GM04503 (cell line): ENCODE measurements at places on chromosomes 11 and 22.

DNA sequence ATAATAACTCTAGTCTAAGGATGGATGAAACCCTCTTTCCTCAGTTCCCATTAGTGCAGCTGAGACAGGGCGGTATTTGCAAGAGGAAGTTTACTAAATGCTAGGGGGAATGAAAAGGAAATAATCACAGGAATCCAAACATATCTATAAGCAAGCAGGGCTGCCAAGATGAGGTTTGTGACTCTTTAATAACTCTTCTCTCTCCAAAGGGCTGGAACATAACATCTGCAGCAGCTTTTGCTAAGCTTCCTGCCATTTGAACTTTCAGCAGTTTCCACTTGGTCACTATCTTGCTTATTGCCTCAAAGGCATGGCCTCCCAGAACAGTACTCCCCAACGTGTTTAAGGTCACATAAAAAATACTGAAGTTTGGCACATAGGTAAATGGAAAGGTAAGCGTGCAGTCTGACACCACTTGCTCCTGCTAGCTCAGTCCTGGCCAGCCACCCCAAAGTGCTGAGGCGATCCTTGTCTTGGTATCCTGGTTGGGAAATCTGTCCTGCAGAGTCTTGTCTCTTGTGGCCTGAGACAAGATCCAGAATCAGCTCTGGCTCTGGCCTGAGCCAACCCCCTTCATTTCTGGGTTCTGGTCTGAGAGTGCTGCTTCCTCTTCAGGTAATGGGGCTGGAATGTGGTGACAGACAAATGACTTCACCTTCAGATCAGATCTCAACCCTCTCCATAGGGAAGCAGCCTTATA is 81.8 kb downstream of the KCNC1 start:
- DNase-seq = no peak

DNA sequence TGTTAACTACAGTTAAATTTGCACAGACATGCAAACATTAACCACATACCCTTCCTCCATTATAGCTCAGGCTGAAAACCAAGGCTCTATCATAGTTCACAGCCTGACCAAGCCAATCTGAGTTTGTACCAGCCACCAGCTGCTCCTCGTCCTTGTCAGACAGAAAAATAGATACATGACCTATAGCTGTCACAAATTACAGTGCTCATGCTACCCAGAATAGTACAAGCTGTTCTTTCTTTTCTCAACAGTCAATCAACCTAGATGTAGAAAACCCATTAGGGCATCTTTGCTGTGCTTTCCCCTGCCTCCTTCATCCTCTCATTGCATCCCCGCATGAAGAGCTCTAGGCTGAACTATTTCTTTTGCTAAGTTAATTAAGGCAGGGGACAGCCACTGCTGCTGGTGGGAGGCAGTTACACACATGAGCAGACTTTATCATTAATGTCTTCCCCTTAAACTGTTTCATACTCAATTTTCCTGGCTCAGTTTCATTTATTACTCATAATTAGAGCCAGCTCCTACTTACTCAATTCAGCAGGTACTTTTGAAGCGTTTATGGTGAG is 148.3 kb downstream of the TRPC6 start:
- no peak for DNase-seq

- DNase-seq = no peak
These were observed 46.7 kb upstream of the PARVA start for GRCh38 chr11:12330485-12331231.

DNA sequence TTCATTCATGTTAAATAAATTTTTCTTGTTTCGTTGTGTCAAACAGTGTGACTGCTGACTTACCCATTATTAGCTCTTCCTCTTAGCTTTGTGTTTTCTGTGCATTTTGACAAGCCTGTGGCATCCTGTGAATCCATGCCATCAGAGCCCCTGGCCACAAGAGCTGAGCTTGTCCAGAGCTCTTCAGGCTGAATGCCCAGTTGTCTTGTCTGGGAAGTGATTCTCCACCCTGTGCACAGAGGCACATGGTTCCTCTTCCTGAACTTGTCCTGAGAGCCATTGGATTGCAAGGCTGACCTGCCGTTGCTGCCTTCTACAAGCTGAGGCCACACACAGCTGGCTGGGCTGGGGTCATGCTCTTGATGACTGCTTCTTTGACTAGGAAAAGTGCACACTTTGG is 64.1 kb downstream of the PPP6R3 start:
- no peak for DNase-seq

DNA sequence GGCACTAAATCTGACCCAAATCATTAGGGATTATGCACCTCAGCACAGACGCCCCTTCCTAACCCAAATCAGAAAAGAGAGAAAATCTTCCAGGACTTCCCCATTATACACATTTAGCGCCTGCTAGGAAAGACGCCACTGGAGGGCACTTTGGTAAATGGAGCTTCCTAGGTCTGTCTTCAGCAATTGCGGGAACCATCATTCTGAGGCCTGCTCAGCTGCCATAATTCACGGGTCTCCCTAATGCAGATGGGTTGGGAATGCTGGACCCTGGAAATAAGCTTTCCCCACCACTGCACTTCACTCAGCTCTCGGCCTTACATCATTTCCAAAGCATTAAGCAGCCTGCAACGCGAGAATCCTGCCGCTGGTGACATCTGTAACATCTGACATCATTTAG is 86.2 kb upstream of the OPCML start:
- no peak for DNase-seq

DNA sequence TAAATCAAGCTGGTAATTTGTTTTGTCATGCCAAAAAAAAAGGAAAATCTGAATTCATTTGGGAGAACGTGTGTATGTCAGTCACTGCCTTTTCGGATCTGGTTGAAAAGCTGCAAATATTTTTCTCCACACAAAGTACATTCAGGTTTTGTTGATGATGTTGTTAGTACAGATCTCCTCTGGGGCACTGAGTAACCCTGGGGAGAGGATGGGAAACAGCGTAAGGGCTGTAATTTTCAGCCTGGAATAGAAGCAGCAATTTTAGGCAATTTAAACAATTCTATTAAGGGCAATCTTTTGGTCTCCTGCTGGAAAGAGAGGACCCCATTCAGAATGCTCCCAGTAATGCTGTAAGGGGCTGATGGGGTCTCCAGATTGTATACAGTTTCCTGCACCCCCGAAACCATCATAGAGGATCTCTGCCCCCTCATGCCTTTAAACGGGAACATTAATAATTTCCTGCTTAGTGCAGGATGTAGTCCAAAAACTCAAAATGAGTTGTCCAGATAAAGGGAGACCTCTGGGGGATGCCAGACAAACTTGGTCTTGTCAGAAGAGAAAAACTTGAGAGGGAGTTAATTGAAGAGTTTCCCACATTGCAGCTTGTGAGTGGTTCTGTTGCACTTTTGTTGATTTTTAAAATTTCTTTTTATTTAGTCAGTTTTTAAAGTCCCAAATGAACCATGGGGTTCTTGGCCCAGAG is 132.3 kb downstream of the COMMD9 start:
- no peak for DNase-seq

- DNase-seq = no peak
These were observed 25.3 kb upstream of the TESMIN start for GRCh38 chr11:68776442-68777235.

DNA sequence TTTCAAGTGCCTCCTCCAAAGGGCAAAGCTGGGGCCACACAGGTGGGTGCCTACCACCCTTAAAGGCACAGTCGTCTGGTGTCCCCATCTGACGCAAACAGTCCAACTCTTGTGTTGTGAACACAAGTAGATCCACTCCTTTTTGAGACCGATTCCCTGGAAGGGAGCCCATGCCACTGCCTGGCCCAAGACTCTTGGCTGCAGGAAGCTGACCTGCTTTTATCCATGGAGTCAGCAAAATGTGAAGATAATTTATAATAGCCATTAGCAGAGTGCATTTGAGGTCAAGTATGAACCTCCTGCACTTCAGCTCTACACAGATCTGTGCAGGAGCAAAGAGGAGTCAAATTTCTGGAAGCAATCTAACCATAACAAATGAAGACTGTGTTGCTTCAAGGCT is 68.5 kb downstream of the ADM start:
- DNase-seq = no peak

DNA sequence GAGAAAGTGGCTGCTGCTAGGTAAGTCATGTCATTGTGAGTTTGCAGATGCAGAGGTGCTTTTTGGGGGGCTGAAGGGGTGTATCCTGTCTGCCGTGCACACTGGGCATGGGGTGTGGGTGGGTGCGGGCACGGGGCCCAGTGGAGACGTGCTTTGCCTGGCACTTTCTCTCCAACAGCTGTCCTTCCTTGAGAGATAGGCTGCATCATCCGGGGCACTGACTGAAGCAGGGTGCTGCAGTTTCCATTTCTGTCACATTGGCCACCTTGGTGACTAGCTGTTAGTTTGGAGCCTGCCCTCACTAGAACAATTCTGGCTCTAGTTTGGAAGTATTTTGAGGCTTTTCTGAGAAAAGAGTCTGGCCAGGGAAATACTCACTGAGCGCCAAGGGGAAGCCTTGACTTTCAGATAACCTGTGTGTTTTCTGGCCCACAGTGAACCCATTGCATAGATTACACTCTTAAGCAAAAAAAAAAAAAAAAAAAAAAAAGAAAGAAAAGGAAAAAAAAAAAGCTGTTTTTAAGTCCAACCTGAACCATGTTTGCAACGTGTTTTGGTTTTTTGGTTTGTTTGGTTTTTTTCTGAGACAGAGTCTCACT is 219.2 kb downstream of the NAV2 start:
- no peak for DNase-seq

- no peak for DNase-seq
These were observed 13.4 kb upstream of the MUC5B start for GRCh38 chr11:1209371-1210057.

GRCh38 chr11:119964136-119965025 is 173.5 kb downstream of the TRIM29 start:
- DNase-seq = no peak

GRCh38 chr22:24291515-24292201 is 21.0 kb downstream of the SPECC1L start:
- no peak for DNase-seq

DNA sequence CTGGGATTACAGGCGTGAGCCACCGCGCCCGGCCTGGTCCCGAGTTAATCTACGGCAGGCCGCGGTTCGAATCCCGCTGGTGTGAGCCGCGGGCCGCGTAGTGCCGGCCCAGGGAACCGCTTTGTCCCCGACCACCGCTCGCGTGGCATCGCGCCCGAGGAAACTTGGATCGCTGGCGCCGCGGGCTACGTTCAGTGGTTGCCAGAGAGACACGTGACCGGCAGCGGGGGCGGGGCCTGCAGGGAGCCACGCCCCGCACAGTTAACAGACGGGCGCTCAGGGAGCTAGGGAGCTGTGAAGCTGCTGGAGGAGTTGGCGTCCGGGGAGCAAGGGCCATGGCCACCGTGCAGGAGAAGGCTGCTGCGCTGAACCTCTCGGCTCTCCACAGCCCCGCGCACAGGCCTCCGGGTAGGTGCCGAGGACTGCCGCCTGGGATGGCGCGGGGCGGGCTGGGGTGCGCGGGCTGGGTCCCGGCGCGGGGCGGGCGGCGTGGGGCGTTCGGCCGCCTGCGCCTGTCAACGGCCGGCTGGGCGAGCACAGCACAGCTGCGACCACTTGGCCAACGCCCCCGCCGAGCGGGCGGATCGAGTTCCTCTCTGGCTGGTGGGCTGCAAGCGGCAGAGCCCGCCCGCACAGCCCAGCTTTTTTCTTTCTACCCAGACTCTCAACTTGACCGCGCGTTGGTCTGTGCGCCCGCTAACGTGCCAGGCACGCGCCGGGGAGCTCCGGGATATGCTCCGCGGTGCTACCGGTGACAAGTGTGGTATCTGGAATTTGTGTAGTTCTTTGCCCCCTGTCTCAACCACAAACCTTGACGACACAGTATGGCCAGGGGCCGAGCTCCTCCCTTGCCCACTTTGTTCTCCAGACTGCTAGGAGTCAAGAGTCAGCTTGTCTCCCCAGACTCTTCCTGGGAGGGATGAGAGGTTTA is at the start of gene DEPDC7:
Gene DEPDC7, plus strand, starts transcription at position 258 of the 931 bp plus-strand sequence. Its CDS starts 78 bp downstream, at position 336.
- DNase-seq = peak; percentile 44

GRCh38 chr11:78740199-78741071 is 165.8 kb upstream of the NARS2 start:
- no peak for DNase-seq

GRCh38 chr11:109728056-109728455 is 306.1 kb downstream of the C11orf87 start:
- DNase-seq = no peak

- DNase-seq = peak; percentile 72
These were observed 2.3 kb downstream of the TSPAN4 start for GRCh38 chr11:844693-845644.

DNA sequence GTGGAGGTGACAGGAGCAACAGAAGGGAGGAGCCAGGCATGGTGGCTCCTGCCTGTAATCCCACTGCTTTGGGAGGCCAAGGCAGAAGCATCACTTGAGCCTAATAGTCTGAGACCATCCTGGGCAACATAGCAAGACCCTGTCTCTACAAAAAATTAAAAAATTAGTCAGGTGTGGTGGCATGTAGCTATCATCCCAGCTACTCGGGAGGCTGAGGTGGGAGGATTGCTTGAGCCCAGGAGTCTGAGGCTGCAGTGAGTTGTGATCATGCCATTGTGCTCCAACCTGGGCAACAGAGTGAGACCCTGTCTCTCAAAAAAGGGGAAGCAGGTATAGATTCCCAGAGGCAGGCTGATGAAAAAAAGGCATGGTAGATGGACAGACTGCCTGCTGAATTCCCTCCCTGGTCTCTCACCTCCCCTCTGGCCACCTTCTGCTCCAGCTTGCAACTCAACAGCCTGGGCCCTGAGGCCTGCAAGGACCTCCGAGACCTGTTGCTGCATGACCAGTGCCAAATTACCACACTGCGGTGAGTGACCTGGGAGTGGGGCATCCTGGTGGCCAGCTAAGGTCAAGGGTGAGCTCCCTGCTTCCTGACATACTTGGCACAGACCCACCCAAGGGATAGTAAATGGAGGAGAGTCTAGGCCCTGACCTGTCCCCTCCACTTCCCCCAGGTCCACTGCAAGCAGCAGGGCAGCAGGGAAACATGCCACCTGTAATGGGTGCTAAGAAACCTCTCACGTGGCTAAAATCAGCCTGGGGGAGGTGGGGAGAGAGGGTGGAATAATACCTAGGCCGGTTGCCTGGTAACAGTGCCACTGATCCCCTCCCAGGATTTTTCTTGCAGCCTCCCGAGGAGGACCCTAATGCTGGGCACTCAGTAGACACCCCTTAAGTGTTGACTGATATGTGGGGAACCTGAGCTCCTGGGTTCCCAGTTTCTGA is 4.3 kb upstream of the NHERF4 start:
- DNase-seq = no peak

DNA sequence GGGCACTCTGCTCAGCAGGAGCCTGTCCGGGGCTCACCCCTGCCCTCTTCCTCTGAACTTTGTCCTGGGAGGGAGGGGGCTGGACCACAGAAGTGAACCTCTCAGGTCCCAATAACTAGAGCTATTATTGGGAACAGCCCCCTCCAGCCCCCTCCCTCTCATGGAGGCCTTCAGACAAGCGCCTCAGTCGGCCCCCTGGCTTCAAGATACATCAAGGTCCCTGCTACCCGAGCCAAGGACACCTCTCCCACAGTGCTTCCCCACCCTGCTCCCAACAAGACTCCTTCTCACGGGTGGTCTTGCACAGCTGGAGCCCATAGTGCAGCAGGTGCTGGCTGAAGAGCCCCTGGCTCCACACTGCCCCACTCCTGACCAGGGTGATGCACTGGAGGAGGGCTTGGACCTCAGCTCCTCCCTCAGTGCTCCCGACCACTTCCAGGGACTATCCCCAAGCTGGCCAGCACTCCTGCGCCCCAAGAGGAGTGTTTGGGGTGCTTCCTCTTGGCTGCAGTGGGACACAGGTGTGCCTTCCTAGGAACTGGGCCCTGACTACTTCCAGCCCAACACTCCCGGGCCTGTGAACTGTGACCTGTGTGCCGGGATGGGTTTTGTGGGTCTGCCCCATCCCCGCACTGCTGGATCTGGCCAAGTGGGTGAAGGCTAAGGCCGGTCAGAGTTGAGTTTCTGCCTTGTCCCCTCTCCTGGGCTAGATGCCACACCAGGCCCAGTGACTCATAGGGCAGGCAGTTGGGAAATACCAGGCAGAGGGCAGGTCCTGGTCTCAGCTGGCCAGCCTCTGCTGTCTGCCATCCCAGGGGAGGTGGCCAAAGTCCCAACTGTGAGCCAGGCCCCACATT is 2.2 kb downstream of the PNPLA2 start:
- peak; percentile 61 for DNase-seq
